ENCODE measurements at places on chromosomes 16 and 17. TPM values are rescaled to one million over a fixed set of nuclear protein-coding genes. Genes with fewer than 3 reads are reported as not detected.
A peak's percentile ranks its signal among the peaks of the same experiment; 100 is the strongest.

DNA sequence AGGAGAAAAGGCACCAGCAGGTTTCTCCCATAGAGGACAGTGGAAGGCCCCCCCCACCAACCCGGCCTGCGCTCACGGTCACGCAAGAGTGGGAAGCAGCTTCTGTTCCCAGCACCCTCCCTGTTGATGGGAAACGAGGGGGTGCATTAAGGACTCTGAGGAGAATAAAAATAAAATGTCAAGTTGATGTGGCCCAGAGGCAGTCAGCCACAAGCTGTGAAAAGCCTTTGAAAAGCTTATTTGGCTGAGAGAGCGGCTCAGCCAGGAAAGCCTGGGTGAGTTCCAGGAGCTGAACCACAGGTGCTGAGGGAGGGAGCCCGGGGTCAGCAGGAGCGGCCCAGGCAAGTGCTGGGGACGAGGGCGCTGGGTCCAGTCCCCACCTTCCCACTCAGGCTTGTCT, 26.9 kb upstream of the SPATA32 start:
- DNase-seq: no peak

DNA sequence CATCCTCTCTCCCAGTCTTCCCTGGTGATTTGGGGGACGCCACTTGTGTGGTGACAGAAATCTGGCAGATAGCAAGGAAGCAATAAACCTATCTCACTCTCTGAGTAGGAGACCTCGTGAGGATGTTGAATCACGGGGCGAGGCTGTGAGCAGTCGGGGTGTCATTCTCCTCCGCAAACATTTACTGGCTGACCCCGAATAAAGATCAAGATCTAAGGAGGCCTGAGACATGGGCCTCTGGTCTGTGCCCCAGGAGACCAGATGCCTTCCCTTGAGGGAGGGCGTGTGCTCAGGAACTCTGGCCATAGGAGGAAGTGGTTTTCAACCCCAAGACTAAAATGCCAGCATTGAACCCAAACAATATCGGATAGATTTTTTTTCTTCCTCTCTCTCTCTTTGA, 53.1 kb downstream of the FOXL1 start:
- DNase-seq: no peak

GRCh38 chr17:27456681-27457359, 572 bp downstream of the KSR1 start:
- DNase-seq: no peak

DNA sequence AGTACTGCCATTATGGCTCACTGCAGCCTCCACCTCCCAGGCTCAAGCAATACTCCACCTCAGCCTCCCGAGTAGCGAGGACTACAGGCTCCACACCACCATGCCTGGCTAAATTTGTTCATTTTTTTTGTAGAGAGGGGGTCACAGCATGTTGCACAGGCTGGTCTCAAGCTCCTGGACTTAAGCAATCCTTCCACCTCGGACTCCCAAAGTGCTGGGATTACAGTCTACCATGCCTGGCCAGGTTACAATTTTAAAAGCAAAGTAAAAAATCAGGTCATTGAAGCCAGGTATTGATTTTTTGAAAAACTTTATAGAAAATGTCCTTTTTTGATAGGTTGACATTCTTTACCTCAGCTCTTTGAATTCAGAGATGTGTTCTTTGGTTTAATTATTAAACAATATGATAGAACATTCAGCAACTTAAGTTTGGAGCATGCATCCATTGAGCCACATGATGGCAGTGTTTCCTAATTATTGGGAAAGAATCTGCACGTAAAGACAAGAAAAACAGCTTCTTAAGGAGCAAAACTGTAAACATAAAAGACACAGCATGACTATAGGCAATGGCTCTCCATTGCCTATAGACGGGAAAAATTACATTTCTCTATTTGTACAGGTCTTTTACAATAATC, 1.7 kb upstream of the SLC16A11 start:
- DNase-seq: peak; percentile 67

DNA sequence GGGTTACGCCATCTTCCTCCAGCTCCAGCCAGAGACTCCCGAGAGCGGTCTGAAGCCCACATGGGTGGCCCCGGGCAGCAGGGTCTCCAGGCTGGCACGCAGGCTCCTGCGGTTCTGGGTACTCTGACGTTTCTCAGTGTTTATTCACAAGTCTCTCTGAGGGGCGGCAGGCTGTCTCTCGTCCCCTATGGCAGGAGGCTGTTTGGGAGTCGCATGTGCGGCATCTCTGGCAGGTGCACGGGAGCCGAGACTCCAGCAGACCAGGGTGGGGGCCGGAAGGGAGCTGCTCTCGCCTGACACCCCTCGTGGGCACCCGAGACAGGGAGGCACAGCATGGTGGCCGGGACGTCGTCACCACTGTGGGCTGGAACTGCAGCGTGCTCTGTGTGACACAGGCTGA, 48.1 kb downstream of the ZNF778 start:
- no peak for DNase-seq

DNA sequence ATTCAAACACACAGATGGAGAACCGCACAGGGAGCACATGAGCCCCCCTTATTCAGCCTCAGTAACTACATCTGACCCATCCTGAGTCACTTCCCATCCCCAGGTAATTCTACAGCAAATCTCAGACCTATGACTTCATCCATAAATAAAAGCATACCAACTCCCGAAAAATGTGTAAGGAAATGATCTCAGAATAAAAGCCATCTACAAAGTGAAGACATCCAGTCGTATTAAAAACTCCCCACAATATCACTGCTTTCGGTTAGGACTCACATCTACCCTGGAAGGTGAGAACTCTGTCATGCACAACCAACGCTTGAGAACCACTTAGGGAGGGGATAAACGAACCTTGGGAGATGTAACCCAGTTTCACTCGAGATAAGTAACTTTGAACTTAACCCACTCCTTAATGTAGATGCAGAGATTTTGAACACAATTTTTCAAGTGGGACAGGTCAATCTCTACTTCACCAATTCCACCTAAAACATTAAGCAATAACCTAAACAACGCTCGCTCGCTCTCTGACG, 1.3 kb downstream of the USP36 start:
- no peak for DNase-seq

- DNase-seq: no peak
Measured at GRCh38 chr17:62219221-62219899, 154.3 kb upstream of the MED13 start.

DNA sequence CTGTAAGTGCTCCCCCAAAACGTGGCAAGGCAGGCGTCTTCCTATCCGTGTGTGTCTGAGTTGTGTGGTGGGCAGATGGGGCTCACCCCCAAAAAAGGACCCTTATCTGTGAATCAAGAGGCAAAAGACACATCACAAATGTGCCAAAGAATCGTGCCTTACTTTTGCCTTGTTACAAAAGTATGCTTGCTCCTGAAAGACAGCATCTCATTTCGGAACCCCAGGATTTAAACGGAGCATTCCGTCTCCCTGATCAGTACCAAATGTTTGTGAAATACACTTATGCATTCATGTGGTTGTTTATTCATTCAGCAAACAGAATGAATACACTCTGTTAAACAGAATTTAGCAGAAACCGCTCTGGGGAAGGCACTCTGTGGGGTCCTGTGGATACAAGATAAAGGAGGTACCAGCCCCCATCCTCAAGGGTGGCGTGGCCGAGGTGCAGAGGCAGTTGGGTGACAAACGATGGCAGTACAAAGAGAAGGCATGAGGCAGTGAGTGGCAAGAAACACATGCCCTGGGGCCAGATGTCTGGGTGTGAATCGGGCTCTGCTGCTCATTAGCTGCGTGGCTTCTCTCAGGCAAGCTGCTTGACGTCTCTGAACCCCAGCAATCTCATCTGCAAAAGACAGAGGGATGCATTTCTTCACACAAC, 654 bp downstream of the WFDC1 start:
- DNase-seq: no peak

DNA sequence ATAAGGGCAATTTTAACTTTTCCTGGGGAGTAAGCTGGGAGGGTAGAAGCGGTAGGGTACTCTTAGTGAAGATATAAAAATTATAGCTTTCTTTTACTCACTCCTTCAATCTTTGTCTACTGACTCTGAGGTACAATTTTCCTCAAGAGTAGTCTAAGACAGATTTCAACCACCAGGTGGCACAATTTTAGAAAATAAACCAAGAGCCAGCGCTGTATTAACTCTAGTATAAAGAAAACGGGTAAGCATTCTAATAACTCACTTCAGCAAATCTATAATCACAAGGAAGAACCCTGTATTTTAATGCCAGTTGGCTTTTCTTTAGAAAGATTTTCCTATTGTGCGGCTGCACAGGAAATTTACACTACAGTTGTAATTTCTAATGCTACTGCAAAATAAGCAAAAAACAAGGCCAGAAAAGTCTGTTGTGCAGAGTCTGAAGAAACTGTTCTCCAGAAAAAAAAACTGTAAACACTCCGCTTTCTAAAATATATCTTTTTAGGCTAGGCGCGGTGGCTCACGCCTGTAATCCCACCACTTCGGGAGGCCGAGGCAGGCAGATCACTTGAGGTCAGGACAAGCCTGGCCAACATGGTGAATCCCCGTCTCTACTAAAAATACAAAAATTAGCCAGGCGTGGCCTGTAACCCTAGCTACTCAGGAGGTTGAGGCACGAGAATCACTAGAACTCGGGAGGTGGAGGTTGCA, 1.9 kb downstream of the CMC2 start:
- peak; percentile 32 for DNase-seq

GRCh38 chr16:23856251-23856709, 20.5 kb downstream of the PRKCB start:
- no peak for DNase-seq

DNA sequence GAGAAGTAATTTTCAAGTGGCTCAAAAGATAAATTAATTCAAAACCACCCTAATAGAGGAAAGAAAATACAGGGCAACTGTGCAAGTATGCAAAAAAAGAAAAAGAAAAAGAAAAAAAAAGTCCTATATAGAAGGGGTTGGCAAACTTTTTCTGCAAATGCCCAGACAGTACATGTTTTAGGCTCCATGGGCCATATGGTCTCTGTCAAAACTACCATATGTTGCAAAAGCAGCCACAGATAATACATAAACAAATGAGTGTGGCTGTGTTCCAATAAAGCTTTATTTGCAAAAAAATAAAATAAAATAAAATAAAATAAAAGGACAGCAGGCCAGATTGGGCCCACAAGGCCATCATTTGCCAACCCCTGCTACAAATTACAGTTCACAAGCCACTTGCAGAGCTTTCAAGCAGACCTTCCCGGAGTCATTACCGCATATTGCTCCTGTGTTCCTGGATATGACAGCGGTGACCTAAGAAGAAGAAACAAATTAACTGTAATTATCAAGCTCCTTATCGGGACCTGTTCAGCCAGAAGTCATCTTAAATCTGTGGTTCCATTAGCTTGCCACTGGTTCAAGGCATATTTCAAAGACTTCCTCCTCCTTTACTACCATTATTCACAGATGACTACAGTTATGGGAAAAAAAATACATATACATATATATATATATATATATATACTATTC, 15.9 kb downstream of the ZC3H7A start:
- DNase-seq: no peak

- DNase-seq: no peak
Measured at GRCh38 chr16:24428756-24429155, 110.6 kb upstream of the RBBP6 start.

DNA sequence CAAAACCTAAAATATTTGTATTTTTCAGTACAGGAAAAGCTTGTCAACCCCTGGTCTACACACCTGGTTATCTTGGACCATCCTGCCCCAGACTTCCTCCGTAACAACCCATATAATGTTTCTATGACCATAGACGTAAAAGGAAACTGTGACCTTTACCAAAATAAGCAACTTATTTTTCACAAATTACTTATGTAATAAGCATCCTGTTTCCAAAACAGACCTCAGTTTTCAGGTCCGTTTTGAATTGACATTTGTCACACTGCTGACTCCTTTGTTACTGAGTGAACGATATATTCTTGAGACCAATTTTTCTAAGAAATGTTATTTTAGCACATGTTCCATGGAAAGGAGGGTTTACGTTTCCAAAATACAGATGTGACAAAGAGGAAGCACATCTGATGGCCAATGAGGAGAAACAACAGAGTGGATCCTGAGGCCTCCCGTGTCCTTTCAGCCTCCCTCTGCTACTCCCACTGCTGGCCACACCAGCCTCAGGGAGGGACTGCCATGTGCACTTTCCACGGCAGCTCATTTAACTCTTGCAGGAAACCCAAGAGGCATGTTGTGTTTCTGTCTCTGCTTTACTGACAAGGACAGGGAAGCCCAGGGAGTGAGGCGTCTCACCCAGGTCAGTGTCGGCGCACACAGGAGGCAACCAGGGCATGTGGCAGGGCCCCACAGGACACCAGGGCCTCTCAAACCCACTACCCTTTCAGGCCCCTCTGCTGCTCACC, 20.1 kb upstream of the ALDH3A1 start:
- no peak for DNase-seq

GRCh38 chr17:68437979-68438822, 19.1 kb downstream of the WIPI1 start:
- DNase-seq: no peak

- no peak for DNase-seq
Measured at GRCh38 chr16:89060207-89060794, 33.4 kb upstream of the ACSF3 start.

DNA sequence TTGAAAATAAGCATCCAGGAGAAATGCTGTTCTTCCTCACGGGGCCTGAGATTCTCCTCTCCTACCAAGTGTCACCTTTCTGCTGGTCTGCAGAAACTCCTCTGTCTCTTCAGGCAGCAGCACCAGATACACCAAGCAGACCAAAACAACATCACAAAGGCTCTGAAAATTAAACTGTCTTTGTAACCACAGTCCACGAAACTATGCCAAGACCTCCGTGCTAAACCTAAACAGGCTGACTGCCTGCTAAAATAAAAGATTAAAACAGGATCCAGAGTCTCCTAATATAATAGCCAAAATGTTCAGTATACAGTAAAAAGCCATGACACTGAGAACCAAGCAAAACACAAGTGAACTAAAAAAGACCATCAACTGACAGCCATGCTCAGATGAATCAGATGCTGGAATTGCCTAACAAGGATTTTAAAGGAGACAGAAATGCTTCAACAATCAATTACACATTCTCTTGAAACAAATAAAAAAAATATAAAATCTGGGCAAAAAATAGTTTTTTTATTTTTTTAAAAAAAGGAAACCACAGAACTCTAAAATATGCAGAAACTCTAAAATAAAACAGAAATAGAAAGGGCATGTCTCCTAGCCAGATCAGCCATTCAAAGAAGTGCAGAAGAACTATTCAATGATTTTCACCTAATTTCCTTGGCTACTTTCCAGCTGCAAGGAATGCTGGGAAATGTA, 50.3 kb upstream of the TOX3 start:
- no peak for DNase-seq

GRCh38 chr16:32116080-32116479, 137.0 kb upstream of the TP53TG3D start:
- no peak for DNase-seq

- DNase-seq: no peak
Measured at GRCh38 chr17:3656353-3656752, 12.0 kb downstream of the TAX1BP3 start.

- DNase-seq: no peak
Measured at GRCh38 chr16:2242598-2242997, 6.4 kb downstream of the DNASE1L2 start.

GRCh38 chr17:28008513-28008912, 34.0 kb upstream of the NLK start:
- peak; percentile 24 for DNase-seq

GRCh38 chr17:20116683-20117309, 107.6 kb downstream of the SPECC1 start:
- no peak for DNase-seq

- DNase-seq: peak; percentile 10
Measured at GRCh38 chr16:85461022-85461813, 151.9 kb upstream of the GSE1 start.

Gene HOXB3
- 28.3 TPM for polyA plus RNA-seq

Gene USH1G
- not detected for polyA plus RNA-seq

Gene OR1A1
- not detected for polyA plus RNA-seq

Gene TBX6
- polyA plus RNA-seq: not detected

Gene CSH2
- polyA plus RNA-seq: not detected

Gene KIFC3
- polyA plus RNA-seq: 31.2 TPM

Gene KCNG4
- not detected for polyA plus RNA-seq

Gene KRTAP4-9
- polyA plus RNA-seq: not detected

All from AG04450 (cell line).